Skeletal muscle tissue (tissue), 5 donors: ENCODE measurements at places on chromosomes 16 and 17. TPM values are rescaled to one million over a fixed set of nuclear protein-coding genes. Genes with fewer than 3 reads are reported as not detected.

Gene CEP295NL
- total RNA-seq = 1.6 TPM

Gene AGRP
- not detected for total RNA-seq

Gene PGS1
- total RNA-seq = 15.1 TPM

Gene ITGAD
- under 0.01 TPM for total RNA-seq

Gene CMTM1
- not detected for total RNA-seq

Gene AOC3
- 16.2 TPM for total RNA-seq

Gene MYH1
- total RNA-seq = 12.0 TPM

Gene CSH2
- not detected for total RNA-seq

Gene KCNJ18
- not detected for total RNA-seq
